ENCODE measurements at places on chromosomes 16 and 17.

DNA sequence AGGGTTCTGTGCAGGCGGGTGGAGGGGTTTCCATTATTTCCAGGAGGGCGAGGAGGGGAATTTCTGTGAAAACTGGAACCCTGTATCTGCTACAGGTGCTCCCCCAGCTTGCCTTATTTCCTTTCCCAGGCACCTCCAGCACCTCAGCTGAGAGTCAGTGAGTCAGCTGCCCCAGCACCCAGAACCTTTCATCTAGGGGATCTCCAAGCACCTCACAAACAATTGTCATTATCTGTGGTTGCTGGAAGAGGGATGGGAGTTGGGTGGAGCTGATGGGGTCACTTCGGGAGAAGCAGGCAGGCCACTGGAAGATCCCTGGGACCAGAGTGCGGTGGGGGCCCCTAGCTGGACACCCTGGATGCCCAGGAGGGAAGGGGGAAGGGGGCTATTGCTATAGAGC is 10.0 kb upstream of the CLUH start:
- DNase-seq = no peak

DNA sequence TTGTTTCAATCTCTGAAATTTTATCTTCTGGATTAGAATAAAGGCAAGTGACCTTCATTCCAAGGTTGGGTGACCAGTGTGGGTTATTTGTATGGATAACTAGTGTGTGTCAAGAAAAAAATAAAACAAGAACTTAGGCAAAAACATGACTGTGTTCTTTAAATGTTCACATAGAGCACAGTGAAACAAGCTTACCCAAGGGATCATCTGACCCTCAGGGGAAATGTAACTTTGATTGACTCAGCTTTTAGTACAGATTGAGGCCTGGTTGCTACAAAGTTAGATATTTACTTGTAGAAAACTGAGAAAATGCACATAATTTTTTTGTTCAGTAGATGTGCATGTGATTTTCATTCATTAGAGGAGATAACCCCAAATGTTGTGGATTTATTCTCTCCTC is 6.7 kb downstream of the CACNG3 start:
- DNase-seq = no peak

DNA sequence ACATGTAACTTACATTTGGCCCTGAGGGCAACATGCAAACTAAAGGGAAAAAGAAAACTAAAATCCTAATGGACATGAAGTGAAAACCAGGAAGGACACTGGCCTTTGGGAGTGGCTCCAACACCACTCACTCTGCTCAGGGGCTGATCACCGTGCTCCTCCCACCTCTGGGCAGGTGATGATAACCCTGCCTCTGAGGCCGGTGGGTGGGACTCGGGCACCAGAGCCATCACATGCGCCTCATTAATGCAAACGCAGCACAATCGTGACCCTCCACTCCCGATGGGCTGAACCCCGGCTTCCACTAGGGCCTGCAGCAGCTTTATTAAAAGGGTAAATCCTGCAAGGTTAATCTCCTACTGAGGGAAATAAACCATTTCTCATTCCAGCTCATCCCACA is 4.7 kb downstream of the KLHDC4 start:
- DNase-seq = no peak

GRCh38 chr16:30997725-30998711 is 12.4 kb downstream of the STX1B start:
- DNase-seq = no peak

GRCh38 chr16:31694461-31694860 is 166.8 kb downstream of the AHSP start:
- DNase-seq = no peak

DNA sequence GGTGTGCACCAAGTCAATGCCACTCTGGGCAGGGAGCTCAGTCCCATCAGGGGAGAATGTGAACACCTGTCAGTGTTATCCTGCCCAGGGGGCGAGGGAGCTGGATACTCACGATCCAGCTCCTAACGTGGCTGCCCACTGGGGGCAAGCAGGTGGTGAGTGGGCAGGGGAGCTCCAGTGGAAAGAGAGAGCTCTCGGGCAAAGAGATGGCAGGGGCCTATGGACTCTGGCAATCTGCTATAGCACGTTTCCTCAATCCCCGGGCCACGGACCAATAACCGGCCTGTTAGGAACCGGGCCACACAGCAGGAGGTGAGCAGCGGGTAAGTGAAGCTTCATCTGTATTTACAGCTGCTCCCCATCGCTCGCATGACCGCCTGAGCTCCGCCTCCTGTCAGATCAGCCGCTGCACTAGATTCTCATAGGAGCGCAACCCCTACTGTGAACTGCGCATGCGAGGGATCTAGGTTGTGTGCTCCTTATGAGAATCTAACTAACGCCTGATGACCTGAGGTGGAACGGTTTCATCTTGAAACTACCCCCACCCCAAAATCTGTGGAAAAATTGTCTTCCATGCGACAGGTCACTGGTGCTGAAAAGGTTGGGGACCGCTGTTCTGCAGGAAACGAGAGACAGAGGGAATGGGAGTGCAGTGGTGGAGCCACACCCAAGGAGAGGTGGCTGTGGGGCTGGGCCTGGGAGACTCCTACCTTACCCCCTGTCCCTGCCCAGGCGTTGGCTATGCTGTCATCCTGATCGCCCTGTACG is 15.6 kb downstream of the SLC6A2 start:
- no peak for DNase-seq

All from vagina (tissue), 2 donors.